Kidney (tissue), 22 donors: ENCODE measurements at places on chromosomes 1 and 21. TPM values are rescaled to one million over a fixed set of nuclear protein-coding genes. Genes with fewer than 3 reads are reported as not detected.

Gene CSDE1
- total RNA-seq = 486 TPM

Gene SELL
- 9.8 TPM for total RNA-seq

- H3K4me1 ChIP-seq = no peaks in the 10 kb centered on the region
- DNase-seq = no peak
- H3K27me3 ChIP-seq = no peaks in the 10 kb centered on the region
- no peak overlapping the region for H3K27ac ChIP-seq
- no peaks in the 10 kb centered on the region for H3K36me3 ChIP-seq
- no peak overlapping the region for H3K4me3 ChIP-seq
Observed at GRCh38 chr1:29581256-29581655, 344.9 kb downstream of the PTPRU start.

Gene WLS
- 147 TPM for total RNA-seq

DNA sequence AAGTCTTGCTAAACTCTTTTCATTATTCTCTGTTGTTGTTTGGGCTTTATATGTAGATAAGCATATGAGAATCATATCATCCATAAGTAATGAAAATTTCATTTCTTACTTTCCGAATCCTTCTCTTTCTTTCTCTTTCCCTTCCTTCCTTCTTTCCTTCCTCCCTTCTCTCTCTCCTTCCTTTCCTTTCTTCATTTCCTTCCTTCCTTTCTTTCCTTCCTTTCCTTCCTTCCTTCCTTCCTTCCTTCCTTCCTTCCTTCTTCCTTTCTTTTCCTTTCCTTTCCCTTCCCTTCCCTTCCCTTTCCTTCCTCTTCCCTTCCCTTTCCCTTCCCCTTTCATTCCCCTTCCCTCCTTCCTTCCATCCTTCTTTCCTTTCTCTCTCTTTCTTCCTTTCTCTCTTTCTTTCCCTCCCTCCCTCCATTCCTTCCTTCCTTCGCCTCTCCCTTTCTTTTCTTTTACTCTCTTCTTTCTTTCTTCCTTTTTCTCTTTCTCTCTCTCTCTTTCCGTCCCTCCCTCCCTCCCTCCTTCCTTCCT is 147.3 kb downstream of the UCK2 start:
- H3K27me3 ChIP-seq = no peaks in the 10 kb centered on the region
- no peak overlapping the region for H3K4me3 ChIP-seq
- H3K36me3 ChIP-seq = no peaks in the 10 kb centered on the region
- no peak for DNase-seq
- H3K27ac ChIP-seq = no peak overlapping the region

DNA sequence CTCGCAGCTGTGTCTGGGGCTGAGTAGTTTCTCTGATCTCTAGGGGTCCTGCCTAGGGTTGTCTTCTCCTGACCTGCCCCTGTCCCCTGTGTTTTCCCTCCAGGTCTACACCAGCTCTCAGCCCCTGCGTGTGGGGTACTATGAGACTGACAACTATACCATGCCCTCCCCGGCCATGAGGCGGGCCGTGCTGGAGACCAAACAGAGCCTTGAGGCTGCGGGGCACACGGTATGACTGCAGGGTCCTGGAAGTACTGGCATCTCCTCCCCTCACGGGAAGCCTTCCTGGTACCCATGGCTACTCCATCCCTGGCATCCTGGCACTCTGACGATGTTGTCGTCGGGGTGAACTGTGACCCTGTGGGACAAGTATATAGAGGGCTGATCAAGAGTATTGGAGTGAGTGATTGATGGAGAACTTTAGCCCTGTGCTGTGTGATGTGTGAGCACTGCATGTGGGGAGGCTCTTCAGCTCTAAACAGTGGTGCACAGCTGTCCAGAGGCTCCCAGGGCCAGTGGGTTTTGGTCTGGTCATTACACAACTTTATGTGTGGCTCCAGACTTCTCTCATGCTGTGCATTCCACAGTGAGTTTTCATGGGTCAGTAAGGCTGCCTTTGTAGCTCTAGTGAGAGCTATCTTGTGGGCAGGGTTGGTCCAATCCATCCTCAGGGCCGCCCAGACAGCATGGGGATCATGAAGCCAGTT is 14.4 kb downstream of the FAAH start:
- no peaks in the 10 kb centered on the region for H3K27me3 ChIP-seq
- peaks cover 5% of the 10 kb centered on the region for H3K4me1 ChIP-seq
- DNase-seq = no peak
- no peak overlapping the region for H3K4me3 ChIP-seq
- H3K27ac ChIP-seq = no peak overlapping the region

DNA sequence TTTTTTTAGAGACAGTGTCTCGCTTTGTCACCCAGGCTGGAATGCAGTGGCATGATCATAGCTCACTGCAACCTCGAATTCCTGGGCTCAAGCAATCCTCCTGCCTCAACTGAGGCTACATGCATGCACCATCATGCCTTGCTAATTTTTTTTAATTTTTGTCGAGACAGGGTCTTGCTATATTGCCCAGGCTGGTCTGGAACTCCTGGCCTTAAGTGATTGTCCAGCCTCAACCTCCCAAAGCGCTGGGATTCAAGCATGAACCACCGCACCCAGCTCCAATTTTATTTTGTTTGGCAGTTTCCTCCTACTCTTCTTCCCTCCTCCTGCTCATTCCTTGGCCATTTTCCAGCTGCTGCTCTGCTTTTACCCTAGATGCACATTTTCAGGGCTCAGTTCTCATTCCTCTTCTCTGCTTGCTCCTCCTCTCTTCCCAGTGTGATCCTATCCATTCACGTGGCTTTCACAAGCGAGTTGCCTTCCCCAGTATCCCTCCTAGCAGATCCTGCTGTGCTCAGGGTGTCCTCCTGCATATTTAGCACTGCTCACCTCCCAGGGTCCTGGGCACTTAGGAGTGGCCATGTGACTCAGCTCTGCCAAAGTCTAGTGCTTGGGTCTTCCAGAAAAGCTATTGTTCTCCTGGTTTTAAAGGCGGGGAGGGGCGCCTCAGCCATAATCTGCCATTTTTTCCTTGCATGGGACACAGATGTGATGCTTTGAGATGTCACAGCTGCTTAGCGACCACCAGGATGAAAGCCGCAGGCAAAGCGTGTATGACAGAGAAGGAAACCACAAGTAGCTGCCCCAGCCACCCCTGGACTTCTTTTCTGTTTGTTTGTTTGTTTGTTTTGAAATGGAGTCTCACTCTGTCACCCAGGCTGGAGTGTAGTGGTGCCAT is 33.7 kb downstream of the PSEN2 start:
- no peaks in the 10 kb centered on the region for H3K36me3 ChIP-seq
- H3K4me1 ChIP-seq = no peaks in the 10 kb centered on the region
- peak; percentile 90 for DNase-seq
- H3K4me3 ChIP-seq = peak overlapping the region; percentile 20

- no peaks in the 10 kb centered on the region for H3K4me1 ChIP-seq
- H3K36me3 ChIP-seq = no peaks in the 10 kb centered on the region
- no peaks in the 10 kb centered on the region for H3K27me3 ChIP-seq
- H3K4me3 ChIP-seq = no peak overlapping the region
Observed at GRCh38 chr1:168328731-168329364, 48.2 kb downstream of the TBX19 start.

Gene FYB2
- total RNA-seq = 5.5 TPM

Gene ECE1
- total RNA-seq = 128 TPM

DNA sequence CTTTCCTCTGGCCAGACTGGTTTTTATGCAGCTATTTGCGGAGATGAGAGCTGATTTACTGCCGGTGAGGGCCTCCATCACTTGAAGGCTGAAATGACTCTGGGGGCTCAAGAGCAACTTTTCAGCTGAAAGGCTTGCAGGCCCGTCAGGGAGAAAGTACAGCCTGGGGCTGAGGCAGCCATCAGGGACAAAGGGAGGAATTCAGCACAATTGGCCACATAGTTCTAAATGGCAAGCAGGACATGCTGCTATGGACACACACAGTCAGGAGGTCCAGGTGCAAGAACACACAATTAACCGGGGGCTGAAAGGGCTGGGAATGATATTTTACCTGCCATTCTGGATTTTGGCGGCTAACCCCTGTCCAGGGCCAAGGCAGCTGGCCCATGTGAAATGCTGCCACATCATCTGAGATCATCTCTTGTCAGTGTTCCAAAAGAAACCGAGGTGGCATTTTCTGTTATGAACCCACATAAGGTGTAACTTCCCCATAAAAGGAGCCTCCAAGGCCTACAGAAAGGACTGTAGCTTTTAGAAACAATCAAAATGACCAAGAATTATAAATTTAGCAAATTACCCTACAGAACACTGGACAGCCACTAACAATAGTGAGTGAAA is 58.2 kb downstream of the LMX1A start:
- no peaks in the 10 kb centered on the region for H3K4me1 ChIP-seq
- no peak overlapping the region for H3K4me3 ChIP-seq
- DNase-seq = no peak
- H3K27me3 ChIP-seq = no peaks in the 10 kb centered on the region
- no peaks in the 10 kb centered on the region for H3K36me3 ChIP-seq
- no peak overlapping the region for H3K27ac ChIP-seq

Gene HLCS
- total RNA-seq = 29.6 TPM

GRCh38 chr1:236222632-236223031 is 59.1 kb downstream of the ERO1B start:
- no peaks in the 10 kb centered on the region for H3K4me1 ChIP-seq
- H3K4me3 ChIP-seq = no peak overlapping the region
- no peak for DNase-seq

DNA sequence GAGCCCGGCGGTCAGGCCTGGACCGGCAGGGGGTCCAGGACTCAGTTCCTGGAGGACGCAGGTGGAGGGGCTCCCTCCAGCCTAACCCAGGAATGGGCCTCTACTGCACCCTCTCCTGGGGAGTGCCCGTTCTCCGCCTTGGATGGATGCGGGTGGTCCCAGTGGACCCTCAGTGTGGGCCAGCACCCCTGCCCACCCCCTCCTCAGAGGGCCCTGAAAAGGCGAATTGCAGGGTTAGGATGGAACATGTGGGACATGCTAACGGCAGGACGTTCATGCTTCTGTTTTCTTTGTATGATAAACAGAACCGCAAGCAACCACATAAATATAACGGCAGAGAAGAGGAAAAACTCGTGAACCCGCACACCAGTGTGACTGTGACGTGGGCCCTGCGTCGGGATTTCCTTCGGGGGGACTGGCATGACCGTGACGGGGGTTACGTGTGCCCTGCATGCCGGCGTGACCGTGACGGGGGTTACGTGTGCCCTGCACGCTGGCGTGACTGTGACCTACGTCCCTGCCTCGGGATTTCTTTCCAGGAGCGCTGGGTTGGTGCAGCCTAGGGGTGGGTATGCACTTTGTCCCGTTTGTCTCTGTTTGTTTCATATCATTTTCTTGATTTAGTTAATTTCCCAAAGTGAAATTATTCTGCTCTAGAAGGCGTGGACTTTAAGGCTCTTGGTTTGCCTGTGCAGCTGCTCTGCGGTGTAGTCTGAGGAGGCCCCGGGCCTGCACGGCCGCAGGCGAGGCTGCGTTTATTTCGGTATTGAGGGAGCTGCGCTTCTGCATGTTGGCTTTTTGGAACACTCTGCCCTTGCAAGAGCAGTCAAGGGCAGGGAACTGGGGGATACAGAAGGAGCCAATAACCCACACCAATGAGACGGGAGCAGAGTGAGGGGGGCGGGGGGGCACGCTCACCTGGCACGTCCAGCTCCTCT is 3.1 kb downstream of the FTCD start:
- H3K27me3 ChIP-seq = no peaks in the 10 kb centered on the region
- no peaks in the 10 kb centered on the region for H3K4me1 ChIP-seq
- peak overlapping the region; percentile 14 for H3K27ac ChIP-seq
- no peaks in the 10 kb centered on the region for H3K36me3 ChIP-seq
- H3K4me3 ChIP-seq = no peak overlapping the region

- H3K27ac ChIP-seq = no peak overlapping the region
- H3K4me1 ChIP-seq = no peaks in the 10 kb centered on the region
- no peaks in the 10 kb centered on the region for H3K27me3 ChIP-seq
Observed at GRCh38 chr1:22275167-22275566, 132.3 kb upstream of the WNT4 start.

GRCh38 chr1:30672661-30673060 is 50.7 kb downstream of the MATN1 start:
- no peak overlapping the region for H3K4me3 ChIP-seq
- no peak overlapping the region for H3K27ac ChIP-seq
- no peak for DNase-seq
- no peaks in the 10 kb centered on the region for H3K27me3 ChIP-seq
- H3K36me3 ChIP-seq = no peaks in the 10 kb centered on the region

Gene TMEM200B
- 8.6 TPM for total RNA-seq

Gene S100A1
- total RNA-seq = 83.1 TPM

GRCh38 chr1:61426254-61426653 is 298.7 kb downstream of the TM2D1 start:
- H3K27me3 ChIP-seq = no peaks in the 10 kb centered on the region
- H3K27ac ChIP-seq = no peak overlapping the region
- no peaks in the 10 kb centered on the region for H3K36me3 ChIP-seq
- DNase-seq = peak; percentile 58
- H3K4me3 ChIP-seq = no peak overlapping the region

DNA sequence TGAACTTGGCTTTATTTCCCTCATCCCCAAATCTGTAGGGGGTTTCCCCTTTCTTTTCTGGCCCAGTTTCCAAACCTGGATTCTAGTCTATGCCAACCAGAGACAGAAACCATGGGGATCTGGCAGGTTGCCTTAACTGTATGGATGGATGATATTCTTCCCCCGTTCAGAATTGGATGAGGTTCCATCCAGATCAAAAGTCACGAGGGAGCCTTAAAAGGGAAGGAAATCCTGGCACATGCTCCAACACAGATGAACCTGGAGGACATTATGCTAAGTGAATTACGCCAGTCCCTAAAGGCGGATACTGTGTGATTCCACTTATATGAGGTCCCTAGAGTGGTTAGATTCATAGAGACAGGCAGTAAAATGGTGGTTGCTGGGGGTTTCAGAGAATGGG is 124.4 kb downstream of the HUNK start:
- no peaks in the 10 kb centered on the region for H3K27me3 ChIP-seq
- DNase-seq = no peak
- H3K4me1 ChIP-seq = no peaks in the 10 kb centered on the region
- H3K4me3 ChIP-seq = no peak overlapping the region
- peaks cover 4% of the 10 kb centered on the region for H3K36me3 ChIP-seq

Gene TNFSF18
- not detected for total RNA-seq

Gene PLA2G2F
- total RNA-seq = not detected
